Stimulated activated CD8-positive, alpha-beta memory T cell treated with anti-CD3 and anti-CD28 coated beads, Interleukin-2, amount 100 ng/mL, for 48 hours (primary cell): ENCODE measurements at places on chromosomes 2 and 18.

DNA sequence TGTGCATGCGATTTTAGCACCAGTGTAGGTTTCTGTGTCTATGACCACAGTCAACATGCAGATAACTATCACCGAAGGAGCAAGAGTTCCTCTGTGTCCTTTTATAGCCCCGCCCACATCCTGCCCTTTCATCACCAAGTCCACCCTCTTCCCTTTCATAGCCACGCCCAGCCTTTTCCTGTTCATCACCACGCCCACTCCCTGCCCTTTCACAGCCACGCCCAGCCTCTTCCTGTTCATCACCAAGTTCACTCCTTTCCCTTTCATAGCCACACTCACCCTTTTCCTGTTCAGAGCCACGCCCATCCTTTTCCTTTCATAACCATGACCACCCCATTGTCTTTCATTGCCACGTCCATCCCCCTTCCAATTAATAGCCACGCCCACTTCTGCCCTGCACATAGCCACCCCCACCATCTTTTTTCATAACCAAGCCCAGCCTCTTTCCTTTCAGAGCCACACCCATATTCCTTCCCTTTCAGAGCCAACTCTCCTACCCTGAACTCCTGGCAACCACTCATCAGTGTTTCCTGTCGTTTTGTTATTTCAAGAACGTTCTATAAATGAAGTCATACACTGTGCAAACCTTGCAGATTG is 273.9 kb downstream of the MYT1L start:
- peak; percentile 50 for DNase-seq

- DNase-seq: no peak
Observed at GRCh38 chr2:59746291-59746690, 807.2 kb downstream of the BCL11A start.

DNA sequence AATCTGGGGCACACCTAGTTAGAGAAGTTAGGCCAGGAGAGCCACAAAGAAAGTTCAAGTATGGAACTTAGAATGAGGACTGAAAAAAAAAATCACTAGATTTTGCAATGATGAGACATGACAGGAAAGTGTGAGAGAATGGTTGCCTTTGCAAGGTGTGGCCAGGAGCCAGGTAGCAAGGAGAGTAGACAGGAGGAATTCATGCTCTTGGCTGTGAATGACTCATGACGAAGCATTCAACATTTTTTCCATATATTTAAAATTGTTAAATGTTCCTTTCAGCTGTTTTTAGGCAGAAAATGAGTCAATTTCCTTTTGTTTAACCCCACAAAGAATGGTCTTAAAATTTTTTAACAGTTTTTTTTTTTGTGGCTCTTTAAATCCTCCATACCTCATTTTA is 636.9 kb downstream of the PLCL1 start:
- DNase-seq: no peak

DNA sequence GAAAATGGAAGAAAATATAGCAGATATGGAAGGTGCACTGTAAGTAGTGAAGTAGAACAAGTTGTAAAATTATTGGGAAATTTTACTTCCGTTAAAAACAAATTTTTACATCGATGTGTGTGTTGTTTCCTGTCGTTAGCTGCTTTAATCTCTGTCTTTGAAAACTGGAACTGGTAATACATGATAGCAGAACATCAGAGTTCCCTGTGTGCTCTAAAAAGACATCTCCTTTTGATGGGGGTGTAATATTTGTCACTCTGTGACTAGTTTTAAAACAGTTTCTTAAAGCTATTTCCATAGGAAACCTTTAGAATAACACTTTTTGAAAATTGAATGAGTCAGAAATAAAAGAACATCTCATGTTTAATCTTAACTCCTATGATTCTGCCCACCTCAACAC is 43.5 kb downstream of the COX7A2L start:
- DNase-seq: no peak

DNA sequence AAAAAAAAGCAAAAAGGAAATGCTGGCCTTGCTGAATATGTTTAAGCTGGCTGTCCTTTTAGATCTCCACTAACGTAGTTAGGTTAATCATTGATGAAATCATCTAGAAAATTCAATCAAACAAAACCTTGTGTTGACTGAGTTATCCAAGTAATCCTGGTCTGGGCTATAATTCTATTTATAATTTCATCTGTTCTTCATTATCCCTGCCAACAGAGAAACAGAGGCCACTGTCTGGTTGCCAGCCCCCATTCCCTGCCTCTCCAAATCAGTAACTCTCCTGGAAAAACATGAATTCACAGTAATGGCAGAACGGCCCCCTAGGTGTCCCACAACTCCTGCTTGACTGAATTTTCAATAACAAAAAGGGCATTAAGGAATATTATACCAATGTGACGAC is 24.6 kb downstream of the DOCK10 start:
- DNase-seq: no peak
